ENCODE measurements at places on chromosomes 7 and 10.

GRCh38 chr7:18896343-18896975 lies 221.0 kb downstream of the TWIST1 start:
- DNase-seq = no peak

DNA sequence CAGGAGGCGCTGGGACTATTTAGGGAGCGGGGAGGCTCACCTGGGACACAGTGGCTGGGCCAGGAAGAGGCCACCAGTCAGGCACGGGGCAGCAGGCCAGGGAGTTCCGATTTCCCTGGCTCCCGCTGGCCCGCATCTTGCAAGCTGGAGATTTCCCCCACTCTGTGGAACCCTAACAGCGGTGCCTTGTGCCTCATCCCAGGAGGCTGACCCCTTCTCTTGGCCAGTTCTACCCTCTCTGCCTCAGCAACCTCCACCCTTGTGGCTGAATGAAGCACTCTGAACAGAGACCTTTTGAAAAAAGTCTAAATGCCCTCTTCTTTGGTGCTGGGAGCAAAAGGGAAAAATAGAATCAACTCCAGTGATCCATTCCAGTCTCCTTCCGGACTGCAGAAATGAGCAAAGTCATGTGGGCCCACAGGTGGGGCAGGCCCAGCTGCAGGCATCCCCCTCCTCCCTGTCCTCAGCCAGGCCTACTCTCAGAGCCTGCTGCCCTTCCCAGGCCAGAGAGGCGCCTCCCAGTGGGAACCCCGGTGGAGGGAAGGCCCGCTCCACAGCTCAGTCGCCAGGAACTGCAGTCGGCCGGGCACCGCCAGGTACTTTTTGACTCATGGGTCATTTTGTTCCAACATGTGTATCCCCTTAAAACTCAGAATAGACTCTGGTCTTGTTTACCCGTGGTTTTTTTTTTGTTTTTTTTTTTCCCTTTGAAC lies 155.5 kb downstream of the ZNF248 start:
- no peak for DNase-seq

DNA sequence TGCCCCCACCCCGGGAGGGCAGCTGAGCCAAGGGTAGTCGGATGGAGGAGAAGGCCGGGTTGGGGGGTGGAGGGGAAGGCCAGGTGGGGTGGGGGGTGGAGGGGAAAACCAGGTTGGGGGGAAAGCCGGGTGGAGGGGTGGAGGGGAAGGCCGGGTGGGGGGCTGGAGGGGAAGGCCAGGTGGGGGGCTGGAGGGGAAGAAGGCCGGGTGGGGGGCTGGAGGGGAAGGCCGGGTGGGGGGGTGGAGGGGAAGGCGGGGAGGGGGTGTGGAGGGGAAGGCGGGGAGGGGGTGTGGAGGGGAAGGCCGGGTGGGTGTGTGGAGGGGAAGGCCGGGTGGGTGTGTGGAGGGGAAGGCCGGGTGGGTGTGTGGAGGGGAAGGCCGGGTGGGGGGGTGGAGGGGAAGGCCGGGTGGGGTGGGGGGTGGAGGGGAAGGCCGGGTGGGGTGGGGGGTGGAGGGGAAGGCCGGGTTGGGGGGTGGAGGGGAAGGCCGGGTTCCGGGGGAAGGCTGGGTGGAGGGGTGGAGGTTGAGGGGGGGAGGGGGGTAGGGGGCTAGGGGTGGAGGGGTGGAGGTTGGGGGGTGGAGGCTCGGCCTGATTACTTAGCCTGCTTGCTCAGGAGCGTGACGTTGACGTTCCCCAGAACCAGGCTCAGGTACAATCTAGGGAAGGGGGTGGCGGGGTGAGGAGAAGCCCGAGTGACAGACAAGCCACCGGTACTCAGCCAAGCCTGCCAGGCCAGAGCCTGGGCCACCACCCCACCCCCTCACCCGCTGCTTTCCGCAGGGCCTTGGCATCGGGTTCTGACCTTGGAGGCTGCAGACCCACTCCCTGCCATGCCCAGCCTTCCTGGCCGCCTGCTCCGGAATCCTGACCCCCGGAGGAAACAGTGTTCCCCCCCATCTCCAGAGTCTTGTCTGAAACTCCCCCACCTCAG lies 5.6 kb downstream of the TMEM120A start:
- no peak for DNase-seq

DNA sequence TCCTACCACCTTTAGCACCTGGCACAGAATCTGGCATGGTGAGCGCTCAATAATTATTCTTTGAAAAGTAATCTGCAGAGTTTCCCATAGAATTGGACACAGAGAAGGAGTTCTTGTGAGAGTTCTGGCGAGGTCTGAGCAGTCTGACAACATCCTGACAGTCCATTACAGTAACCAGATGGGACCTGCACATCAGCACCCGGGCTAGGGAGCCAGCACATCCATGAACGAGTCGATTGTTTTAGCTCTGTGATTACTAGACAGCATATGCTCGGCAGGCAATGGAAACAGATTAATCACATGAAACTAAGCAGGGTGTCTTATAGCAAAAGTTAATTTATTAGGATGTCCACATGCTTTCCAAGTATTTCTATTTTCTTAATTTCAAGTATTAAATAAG lies 96.7 kb downstream of the SEMA3D start:
- no peak for DNase-seq

DNA sequence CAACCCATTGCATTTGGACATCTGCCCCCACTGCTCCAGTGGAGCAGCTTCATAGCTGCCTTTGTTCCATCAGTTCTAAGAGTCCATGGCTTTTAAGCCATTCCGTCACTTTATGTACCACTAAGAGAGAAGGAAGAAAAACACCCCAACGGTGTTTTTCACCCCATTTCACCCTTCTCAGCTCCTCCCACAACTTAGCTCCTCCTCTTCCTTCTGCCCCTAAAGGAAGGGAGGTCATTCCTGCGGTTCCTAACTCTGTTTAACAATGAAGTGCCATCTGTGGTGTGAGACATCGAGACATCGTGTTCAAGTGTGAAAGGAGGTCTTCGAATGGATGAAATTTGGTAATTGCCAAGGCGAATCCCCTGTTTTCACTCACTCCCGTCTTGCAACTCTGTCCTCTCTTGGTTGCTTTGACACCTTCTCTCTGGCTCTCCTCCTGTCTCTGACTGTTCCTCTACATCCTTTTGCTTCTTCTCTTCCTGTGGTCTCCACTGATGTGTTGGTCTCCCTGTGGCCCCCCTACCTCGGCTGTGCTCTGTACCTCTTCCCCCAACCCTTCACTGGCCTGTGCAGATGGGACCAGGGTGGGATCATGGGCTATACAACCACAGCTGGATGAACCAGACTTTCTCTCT lies 23.0 kb downstream of the SMKR1 start:
- DNase-seq = no peak

DNA sequence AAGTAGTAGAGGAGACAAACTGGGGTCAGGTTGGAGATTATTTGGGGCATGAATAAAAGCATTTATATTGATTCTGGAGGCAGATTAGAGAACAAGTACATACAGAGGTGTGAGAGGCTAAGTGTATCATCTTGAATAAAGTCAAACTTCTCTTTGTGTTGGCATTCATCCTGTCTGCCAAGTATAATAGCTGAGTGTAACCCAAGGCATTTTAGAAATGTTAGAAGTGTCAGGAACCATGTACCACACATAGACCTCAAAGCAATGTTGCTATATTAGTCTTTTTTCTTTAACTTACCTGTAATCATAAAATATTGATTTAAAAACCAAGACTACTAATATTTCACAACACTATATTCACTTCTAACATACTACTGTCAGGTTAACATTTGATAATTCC lies 56.2 kb upstream of the LRRTM3 start:
- DNase-seq = no peak

DNA sequence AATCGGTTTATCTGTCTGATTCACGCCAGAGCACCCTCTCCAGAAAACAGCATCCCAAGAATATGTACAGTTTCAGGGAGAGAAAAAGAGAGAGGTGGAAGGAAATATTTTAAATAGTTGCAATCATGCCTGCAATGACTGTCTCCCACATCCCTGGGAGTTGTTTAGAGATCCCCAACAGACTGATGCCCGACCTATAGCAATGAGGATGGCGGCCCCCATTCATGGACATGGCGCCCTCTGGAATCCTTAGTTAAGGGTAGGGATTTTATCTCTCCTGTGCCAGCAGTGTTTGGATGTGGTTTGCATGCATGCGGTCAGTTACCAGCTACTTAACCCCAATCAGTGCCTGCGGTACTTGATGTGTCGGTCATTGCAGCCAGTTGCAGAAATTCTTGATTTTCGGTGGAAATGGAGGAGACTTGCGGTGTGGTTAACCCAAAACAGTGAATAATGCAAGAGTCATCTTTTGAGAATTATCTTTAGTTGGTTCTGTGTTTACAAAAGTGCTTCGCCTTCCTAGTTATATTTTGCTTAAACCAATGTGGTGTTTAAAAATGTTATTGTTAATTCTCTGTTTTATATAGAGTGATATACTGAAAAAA lies 186.0 kb upstream of the TCF7L2 start:
- DNase-seq = no peak

DNA sequence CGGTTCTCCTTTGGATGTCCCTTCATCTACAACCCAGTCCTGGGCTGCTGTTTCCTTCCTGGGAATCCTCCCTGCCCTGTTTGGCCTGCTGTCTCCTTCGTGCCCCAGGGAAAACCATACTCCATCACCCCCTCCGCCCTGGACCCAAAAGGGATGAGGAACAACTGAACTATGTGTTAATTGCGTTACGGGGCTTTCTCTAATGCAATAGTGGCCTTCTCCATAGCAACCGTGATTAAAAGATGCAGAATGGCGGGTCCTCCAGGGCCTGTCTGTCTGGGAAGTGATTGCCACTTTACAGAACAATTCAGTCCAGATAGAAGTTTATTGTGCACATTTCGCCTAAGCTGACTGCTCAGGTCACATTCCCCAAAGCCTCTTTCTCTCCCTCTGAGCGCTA lies 112.0 kb upstream of the FGFR2 start:
- DNase-seq = no peak

- DNase-seq = no peak
Measured at GRCh38 chr7:27605689-27606269, 56.9 kb downstream of the HIBADH start.

- no peak for DNase-seq
Measured at GRCh38 chr10:49255883-49256282, 43.1 kb upstream of the C10orf71 start.

Data from stimulated activated CD8-positive, alpha-beta memory T cell treated with anti-CD3 and anti-CD28 coated beads, Interleukin-15, amount 100 ng/mL, for 1 hour (primary cell).